ENCODE measurements at places on chromosomes 6 and 20.

DNA sequence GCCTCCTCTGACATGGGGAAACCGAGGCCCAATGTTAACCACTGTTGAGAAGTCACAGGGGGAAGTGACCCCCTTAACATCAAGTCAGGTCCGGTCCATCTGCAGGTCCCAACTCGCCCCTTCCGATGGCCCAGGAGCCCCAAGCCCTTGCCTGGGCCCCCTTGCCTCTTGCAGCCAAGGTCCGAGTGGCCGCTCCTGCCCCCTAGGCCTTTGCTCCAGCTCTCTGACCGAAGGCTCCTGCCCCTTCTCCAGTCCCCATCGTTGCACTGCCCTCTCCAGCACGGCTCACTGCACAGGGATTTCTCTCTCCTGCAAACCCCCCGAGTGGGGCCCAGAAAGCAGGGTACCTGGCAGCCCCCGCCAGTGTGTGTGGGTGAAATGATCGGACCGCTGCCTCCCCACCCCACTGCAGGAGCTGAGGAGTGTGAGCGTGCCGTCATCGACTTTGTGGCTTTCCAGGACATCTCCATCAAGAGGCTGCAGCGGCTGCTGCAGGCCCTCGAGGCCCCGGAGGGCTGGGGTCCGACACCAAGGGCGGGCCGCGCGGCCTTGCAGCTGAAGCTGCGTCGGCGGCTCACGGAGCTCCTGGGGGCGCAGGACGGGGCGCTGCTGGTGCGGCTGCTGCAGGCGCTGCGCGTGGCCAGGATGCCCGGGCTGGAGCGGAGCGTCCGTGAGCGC is 1.6 kb downstream of the TNFRSF6B start:
- DNase-seq: no peak

DNA sequence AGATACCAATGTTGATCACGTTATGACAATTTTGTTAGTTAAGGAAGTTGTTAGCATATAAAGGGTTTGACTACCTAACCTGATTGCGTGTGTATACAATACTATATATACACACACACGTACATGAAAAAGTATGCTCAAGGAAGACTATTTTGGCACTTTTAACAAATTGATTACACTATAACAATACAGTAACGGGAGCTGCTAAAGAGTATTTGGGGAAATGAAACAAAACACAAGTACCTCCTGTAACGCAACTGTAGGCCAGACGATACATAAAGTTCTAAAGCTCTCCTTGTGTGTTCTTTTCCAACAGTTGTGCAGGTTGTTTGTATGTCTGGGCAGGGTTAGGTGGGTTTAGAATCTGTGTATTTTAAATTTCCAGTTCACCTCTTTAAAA is 98.7 kb downstream of the PLEKHG1 start:
- DNase-seq: no peak

- DNase-seq: peak; percentile 48
These were observed 63.2 kb upstream of the BEND6 start for GRCh38 chr6:56891754-56892153.

DNA sequence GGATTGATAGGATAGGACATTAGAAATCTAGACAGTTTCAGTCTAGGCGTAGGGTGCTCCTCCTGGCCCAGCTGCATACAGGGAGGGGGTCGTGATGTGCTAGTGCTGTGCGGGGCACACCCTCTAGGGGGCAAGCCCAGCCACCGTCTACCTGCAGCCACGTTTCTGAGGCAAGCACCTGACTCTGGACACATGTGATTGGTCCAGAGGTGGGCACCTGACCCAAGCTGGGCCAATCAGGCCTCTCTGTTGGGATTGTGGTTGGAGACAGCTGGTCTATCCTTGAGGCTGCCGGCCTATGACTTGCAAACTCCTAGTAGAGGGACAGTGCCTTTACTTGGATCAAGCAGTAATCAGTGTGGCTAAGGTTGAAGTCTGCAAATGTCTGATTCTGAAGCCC is 317.1 kb downstream of the BMP7 start:
- no peak for DNase-seq

- DNase-seq: no peak
These were observed 60.6 kb upstream of the CCN6 start for GRCh38 chr6:111993342-111993741.
